ENCODE measurements at places on chromosomes 13 and 19.
A peak's percentile ranks its signal among the peaks of the same experiment; 100 is the strongest.

DNA sequence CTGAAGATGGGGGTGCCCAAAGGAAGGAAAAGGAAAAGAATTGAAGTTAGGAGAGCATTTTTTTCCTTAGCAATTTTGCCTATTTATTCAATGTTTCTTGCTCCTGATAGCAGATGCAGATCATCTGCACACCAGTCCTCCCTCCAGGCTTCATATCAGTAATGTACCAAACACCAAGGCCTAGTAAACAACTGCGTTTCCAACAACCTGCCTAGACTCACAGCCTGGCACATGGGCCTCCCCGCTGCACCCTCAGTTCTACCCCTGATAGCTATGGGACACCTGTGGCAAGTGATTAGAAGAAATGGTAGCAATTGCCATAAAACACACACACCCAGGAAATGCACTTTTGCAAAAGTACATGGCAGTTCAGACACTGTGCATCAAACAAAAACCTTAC, 30.4 kb upstream of the HMGB1 start:
- DNase-seq = peak; percentile 70

DNA sequence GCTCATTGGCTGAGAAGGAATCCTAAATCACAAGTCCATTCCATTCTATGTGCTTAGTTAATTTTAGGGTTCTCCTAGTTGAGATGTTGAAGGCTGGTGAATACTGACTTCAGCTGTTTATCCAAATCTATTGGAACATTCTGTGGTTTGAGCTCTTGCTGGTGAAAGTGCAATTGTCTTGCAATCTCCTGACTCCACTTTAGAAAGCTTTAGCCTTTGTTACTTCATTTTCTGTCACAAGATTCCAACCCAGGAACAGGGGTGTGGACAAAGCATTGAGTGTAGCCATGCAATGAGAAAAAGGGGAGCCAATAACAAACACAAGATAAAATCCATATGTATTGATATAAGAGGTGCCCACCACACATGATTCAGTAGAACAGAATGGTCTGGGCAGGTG, 15.0 kb downstream of the CEACAM21 start:
- DNase-seq = no peak

GRCh38 chr19:14006766-14007562, 844 bp upstream of the RFX1 start:
- peak; percentile 93 for DNase-seq

- DNase-seq = no peak
Measured at GRCh38 chr13:49694446-49694845, 3.2 kb upstream of the EBPL start.

- DNase-seq = no peak
Measured at GRCh38 chr13:46593398-46593797, 40.4 kb downstream of the LRCH1 start.

DNA sequence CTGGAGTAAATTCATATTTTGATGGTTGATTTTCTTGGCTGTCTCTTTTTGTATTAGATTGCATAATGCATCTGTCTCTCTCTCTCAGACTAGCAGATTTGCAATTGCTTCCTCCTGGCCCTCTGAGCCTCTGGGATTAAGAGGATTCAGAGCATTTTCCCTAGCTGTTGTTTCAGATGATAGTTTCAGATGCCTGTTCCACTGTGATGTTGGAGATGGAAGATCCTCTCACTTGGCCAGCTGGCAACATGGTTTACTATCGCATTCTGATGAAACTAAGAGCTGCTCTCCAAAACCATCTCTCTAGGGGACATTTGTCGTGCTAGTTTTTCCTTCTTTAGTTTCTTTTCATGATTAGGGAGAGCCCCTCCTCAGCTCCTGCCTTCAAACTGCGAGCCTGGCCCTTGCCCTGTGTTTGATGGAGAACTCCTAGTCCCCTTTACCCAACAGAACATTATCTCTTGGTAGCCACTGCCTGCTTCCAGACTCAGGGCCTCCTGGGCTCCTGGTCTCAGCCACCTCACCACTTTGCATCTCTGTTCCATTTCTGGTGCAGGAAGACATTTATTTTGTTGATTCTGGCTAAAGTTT, 244.6 kb downstream of the B3GLCT start:
- DNase-seq = no peak

- DNase-seq = no peak
Measured at GRCh38 chr13:109870696-109871370, 84.5 kb upstream of the IRS2 start.

Data from hematopoietic multipotent progenitor cell treated with erythropoietin and hydrocortisone succinate and interleukin-3 and kit ligand, for 4 days (in vitro differentiated cells).